ENCODE measurements at places on chromosomes 5 and 9.

- DNase-seq: no peak
Observed at GRCh38 chr9:2727966-2728613, 10.8 kb downstream of the KCNV2 start.

DNA sequence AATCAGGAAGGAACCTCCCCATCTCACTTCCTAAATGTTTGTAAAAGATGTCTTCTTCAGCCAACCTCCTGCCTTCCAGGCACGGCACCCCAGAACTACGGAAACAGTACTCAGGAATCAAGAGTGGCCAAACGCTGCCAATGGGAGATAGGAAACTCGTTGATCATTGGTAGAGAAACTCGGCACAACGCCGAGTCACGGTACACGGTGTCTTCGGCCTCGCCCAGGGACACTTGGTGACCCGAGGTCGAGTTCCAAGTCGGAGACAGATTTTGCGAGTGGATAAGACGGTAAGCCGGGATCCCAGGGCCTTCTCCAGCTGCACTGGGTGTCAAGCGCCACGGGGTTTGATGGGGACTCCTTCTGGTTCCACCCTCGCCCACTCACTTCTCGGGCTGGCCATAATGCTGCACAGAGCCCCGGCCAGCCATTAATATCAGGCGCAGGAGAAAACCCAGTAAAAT, 343 bp downstream of the KIAA0825 start:
- peak; percentile 34 for DNase-seq

- no peak for DNase-seq
Observed at GRCh38 chr9:68896486-68896885, 117.4 kb downstream of the PRKACG start.

DNA sequence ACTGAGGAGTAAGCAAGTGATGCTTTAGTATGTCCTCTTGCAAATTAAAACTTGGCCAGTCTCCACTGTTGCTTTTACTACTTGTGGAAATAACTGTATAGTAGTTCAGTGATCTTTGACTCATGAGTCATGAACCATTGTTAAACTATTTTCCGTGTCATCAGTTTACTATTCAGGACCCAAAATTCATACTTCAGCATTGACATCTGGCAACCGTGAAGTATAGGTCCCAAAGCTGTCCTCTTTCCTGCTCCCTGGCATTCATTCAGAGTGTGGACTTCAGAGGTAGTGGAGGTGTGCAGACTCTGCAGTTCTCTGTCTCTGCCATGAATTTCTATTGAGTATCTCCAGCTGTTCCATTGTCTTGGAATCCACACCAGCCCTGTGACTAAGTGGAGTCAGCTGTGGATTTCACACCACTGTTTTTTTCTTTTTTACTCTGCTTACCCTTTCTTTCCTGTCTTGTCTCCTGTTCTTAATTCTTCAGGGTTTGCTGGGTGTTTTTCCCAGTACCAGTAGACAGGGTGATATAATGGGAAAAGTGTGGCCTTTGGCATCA, 7.5 kb downstream of the TDRD7 start:
- no peak for DNase-seq

- DNase-seq: no peak
Observed at GRCh38 chr9:114894609-114895433, 35.6 kb downstream of the TNFSF8 start.

GRCh38 chr5:129135633-129136032, 41.1 kb downstream of the ISOC1 start:
- DNase-seq: no peak

GRCh38 chr5:176740702-176741496, 69.5 kb upstream of the UNC5A start:
- DNase-seq: peak; percentile 26

Data from Peyer's patch (tissue), 4 donors.